ENCODE measurements at places on chromosomes 3 and 15. TPM values are rescaled to one million over a fixed set of nuclear protein-coding genes. Genes with fewer than 3 reads are reported as not detected.
A peak's percentile ranks its signal among the peaks of the same experiment; 100 is the strongest.

The ADAMTS9 gene
- 0.90 TPM for total RNA-seq

The ANKRD63 gene
- not detected for total RNA-seq

The DUOXA1 gene
- not detected for total RNA-seq

The CACNA2D3 gene
- total RNA-seq, result 2.0 TPM

- no peak for DNase-seq
Measured at GRCh38 chr3:65871305-65872141, 167.2 kb downstream of the MAGI1 start.

GRCh38 chr3:160637086-160637485 lies 39.9 kb upstream of the ARL14 start:
- peak; percentile 21 for DNase-seq

DNA sequence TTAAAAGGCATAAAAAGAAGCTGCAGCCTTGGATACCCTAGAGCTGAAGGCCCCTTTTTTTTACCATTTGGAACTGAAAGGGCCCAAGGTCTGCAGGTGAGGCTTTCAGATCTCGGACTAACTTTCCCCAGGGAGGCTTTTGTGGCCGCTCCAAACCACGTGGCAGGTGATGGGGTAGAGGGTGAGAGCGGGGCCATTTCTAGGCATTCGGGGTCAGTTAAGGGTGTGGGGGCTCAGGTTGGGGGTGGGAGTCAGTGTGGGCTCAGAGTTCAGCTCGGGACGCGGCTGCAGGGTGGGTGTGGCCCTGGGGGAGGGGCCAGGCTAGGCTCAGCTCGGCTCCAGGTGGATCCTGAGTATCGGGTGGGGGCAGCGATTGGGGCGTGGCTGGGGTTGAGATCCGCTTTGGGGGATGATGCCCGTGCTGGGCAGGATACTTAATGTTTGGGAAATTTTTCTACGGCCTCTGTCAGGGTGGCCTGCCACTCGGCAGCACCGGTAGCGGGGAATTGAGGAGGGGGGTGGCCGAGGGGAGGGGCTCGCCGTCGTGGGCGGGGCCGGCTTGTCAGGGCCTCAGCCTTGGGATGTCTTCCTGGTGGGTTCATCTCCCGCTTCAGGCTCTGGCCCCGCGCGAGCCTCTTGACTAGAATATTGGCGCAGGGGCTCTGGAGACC lies 2.5 kb downstream of the KLF13 start:
- no peak for DNase-seq
